NCI-H2171 (cell line): ENCODE measurements at places on chromosomes 6 and 20.

- no peak for DNase-seq
Measured at GRCh38 chr20:46371656-46372055, 34.8 kb downstream of the ELMO2 start.

DNA sequence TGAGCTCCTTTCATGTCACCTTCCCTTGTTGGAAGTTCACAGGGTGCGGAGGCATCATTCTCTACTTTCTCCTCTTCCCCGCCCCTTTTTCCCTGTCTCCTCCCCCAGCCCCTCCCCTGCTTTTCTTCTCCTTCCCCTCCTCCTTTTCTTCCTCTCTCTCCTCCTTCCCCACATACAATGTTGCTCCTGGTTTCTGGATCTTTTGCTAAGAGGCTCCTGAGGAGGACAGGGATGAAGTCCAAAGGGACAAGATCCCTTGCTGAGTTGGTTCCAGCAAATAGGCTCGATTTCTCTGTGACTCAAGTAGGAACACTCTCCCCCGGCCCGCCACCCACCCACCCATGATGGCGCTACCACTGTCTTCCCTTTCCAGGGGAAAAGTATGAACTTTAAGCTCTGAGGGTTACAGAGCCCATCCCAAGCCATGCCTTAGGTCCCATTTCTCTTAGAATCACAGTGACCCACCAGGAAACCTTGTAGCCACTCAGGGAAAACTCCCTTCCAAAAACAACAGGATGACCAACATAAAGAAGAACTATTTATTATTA lies 852 bp upstream of the TFEB start:
- DNase-seq = no peak

DNA sequence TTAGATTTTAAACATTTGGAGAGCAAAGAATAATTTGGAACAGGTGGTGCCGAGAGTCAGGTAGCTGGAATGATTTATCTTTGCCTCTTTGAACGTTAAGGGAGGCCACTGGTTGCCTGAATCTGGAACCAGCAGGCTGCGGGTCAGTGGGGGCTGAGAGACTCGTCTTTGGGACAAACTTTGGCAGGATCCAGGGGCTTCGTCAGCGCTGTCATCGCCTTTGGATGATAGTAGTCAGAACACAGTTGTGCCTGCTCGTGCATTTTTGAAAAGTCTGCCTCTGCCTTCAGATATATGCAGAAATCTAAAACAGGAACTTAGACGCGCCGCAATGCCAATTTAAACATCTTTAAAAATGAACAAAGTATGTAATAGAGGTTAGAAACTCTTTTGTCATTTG lies 5.0 kb downstream of the EYA2 start:
- no peak for DNase-seq

DNA sequence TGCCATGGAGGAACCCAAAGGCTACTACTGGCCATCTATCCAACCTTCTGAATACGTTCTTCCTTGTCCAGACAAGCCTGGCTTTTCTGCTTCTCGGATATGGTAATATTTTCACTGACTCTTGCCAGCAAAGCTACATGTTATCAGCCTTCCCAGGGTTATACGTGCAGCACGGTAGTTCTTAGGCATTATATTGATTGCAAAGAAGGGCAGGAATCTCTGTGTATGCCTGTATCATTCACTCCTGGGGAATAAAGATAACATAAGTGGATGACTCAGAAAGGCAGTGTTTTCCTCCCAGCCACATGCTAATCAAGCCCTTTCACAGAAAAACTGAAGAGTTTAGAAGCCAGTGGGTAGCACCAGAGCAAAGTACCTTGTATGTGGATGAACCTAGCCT lies 98.7 kb downstream of the ADGRG6 start:
- DNase-seq = no peak

DNA sequence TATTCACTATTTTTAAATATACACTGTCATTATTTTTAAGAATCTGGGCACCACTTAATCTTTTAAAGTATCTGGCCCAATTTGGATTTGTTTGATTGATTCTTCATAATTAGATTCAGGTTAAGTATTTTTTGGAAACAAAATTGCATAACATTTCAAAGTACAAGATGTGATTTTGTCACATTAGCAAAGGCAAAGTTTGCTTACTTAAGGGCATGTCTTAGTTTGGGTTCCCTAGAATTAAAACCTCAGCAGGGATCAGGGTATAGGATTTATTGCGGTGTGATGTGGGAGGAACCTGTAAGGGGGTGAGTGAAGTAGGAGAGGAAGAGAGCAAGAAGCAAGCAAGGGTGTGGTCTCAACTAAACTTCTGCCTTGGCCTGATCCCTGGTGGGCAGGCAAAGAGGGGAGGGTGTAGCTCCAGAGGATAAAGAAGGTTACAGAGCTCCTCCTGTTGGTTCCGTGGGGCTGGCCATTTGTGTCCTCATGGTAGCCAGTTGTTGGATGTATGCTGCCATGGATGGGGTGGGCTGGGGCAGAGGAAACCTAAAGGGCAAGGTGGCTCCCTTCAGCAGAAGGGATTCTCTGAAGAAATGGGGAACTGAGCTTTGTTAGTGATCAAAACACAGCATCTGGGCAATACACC lies 668.7 kb upstream of the SLC35B3 start:
- no peak for DNase-seq

GRCh38 chr6:47967843-47968242 lies 143.2 kb downstream of the PTCHD4 start:
- DNase-seq = no peak

- DNase-seq = no peak
Measured at GRCh38 chr6:158560836-158561320, 987 bp downstream of the TMEM181 start.

DNA sequence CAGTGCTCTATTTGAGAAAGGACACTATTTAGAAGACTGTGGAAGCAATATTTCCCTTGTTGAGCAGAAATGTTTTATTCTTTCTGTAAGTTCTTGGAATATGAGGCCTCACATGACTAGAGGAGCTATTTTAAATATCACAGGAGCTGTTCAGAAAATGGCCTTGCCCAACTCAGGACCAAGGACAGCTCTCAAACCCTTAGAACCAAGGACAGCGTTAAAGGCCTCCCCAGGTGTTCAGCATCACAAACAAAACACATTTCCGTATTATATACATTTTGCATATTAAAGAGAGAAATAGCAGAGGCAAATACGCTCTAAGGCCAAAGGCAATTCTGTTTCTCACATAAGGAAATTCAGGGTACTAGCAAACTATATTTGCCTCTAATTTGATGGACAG lies 631.4 kb downstream of the CDH26 start:
- DNase-seq = no peak

GRCh38 chr20:57742507-57743181 lies 32.8 kb upstream of the PMEPA1 start:
- DNase-seq = no peak

GRCh38 chr6:55617272-55617671 lies 38.3 kb upstream of the HMGCLL1 start:
- no peak for DNase-seq

GRCh38 chr20:57088436-57088835 lies 178.0 kb downstream of the BMP7 start:
- no peak for DNase-seq

GRCh38 chr6:37971711-37972390 lies 152.3 kb downstream of the ZFAND3 start:
- DNase-seq = no peak

DNA sequence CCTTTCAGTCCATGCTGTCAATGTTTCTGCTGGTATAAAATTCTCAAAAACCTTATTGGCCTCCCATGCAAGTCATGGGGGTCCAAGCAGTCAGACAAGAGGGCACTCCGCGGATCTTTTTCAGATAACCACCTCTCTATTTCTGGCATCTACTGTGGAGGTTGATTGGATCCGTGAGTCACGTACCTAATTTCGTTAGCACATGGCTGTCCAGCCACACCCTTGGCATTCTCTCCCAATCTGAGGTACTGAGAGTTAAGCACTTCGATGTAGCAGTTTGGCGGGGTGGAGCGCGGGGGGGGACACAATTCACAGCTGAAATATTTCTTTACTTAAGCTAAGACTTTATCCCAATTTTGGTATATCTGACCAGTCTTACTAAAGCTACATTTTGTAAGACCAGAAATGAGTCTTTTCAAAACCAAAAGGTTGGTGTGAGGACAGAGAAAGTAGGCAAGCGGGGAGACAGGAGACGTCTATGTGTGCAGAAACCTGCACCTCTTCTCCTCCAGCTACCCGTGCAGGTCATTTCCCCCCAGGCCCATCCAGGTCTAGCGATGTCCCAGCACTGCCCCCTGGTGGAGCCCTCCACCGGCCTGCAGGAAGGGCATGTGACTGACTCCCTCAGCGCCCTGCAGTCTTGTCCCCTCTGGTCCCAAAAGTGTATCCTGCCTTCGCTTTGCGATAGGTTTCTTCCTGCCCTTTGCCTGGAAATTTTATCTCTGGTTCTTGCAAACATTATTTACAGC lies 113.1 kb downstream of the ADAT2 start:
- no peak for DNase-seq
